ENCODE measurements at places on chromosomes 7 and 10.

GRCh38 chr7:19621740-19622139 lies 87.1 kb downstream of the POLR1F start:
- no peak for DNase-seq

DNA sequence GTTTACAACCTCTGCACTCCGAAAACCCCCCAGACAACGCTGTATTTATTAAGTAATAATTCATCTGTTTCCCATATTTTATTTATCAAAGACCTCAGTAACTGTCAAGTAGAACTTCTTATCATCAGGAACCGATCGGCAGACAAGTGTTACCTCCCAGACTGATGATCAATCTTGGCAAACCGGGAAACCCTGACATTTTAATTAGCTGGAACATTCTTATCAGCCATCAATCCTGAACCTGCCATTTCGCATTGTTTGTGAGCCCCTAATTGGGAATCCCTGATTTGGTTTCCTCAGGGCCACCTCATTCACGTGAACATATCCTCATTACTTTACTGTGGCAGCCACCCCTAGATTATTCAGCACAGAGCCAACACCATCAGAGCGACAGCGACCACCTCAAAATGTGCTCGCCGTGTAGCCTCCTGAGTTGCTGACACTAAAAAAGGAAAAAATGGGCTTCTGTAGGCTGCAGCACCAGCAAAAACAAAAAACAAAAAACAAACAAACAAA lies 93.6 kb upstream of the SDK1 start:
- no peak for DNase-seq

GRCh38 chr10:58044072-58044471 lies 223.6 kb downstream of the IPMK start:
- DNase-seq, result no peak

GRCh38 chr7:94146408-94146807 lies 142.3 kb upstream of the BET1 start:
- no peak for DNase-seq

DNA sequence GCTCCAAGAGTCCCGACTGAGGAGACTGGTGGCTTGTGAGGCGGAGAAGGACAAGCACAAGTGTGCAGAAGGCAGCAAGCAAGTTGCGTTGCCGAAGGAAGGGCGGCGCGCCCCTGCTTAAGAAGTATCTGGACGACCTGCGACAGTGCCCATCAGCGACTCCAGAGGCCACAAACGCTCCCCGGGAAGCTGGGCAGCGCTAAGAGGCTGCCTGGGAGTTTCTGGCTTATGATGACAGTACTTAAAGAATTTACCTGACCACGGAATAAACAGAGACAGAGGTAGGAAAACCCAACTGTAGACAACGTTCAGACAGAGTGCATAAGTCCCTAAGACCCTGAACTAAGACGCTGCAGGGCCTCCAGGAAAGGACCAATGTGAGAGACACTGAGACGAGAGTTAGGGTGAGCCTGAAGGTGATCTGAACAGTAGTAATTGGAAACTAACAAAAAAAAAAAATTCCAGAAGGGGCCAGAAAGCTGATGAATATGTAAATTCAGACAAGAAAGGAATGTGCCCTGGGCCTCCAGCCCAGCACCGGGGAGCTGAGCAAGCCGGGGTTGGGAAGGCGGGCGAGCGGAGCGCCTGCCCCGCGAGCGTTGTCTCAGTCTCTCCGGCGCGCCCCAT lies 1.0 kb downstream of the OSBPL3 start:
- DNase-seq, result no peak

- no peak for DNase-seq
These were observed 75.5 kb downstream of the MGMT start for GRCh38 chr10:129542589-129542988.
